Hypothalamus (tissue), 51 donors: ENCODE measurements at places on chromosomes 11 and 22.

GRCh38 chr11:103849366-103849765, 187.1 kb upstream of the DDI1 start:
- DNase-seq = no peak

GRCh38 chr11:46090375-46090774, 30.9 kb downstream of the PHF21A start:
- DNase-seq = no peak

- DNase-seq = no peak
Measured at GRCh38 chr11:62806611-62807121, 1.4 kb upstream of the NXF1 start.

DNA sequence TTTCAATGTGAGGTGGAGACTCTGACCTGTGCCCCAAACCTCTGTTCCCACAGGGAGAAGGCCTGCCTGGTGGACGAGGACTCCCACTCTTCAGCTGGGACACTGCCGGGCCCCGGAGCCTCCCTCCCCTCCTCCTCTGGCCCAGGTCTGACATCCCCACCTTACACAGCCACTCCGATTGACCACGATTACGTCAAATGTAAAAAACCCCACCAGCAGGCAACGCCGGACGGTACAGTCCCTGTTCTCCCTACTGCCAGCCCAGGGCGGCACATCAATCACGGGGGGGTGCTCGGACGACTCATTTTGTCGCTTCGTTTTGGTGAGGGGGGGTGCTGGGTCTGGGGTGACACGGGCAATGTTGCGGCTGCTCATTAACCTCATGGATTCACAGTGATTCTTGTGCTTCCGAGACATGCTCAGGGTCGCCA, 83.3 kb upstream of the SUSD2 start:
- DNase-seq = no peak

DNA sequence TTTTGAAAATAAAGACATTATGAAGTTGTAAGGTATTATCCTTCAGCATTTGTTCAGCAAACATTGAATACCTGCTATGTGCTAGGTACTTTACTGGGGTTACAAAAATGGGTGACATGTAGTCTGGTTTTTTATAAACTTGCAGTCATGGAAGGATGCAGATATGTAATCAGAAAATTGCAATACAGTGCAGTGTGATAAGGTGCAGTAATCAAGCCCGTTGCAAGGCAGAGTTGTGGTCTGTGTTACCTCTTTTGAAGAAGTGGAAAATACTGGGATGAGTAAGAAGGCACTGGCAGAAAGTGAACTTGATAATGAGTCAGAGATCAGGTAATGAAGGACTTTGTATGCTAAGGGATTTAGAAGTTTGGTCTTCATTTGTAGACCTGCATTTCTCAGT, 8.1 kb downstream of the FBXO7 start:
- no peak for DNase-seq

GRCh38 chr11:18590571-18590970, 2.0 kb upstream of the UEVLD start:
- DNase-seq = no peak
